ENCODE measurements at places on chromosomes 2 and 18.
A peak's percentile ranks its signal among the peaks of the same experiment; 100 is the strongest.

DNA sequence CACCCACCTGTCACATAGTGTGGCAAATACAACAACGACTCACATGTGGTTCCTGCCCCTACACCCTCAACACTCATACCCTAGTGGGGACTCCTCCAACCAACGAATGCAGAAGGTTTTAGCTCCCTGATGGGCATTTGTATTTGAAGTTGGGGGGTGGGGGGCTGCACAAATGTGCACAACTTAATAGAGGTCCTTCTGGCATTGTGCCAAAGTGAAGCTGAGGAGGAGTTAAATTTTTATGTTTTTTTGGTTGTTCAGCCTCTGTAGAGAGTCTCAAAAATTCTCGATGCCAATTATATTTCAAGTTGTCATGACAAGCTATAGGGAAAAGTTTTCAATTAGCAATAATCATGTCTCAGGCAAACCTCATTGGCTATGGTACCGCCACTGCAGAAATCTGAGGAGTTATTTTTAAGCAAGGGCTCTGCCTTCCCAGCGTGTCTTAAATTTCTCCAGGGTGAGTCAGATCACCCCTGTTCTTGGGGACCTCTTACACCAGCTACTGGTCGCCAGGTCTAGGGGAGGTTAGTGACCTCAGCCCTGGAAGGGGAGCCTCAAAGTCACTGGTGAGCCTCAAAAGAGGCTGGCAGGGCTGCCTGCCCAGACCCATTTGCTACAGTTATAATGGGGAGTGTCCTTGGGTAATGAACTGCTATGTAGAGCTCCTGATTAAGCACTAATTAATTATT is 102.7 kb upstream of the TAF1B start:
- DNase-seq, result no peak

DNA sequence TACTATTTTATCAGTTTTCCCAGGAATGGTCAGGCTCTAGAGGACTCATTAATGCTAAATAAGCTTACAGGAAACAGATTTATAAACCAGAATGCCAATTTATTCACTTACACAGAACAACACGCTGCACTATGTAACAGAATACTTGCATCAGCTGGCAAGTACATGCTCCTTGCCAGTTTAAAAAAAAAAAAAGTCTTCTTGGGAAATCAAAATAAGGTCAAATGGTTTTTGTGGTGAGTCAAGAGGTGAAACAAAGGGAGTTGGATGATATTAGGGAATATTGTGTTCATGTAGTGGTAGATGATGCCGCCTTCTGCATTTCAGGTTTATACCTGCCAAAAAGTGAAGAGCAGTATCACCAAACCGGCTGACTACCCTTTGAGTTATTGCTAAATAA is 1322.1 kb upstream of the ZEB2 start:
- peak; percentile 7 for DNase-seq

GRCh38 chr18:11246495-11247300 is 97.3 kb upstream of the PIEZO2 start:
- DNase-seq, result peak; percentile 12

GRCh38 chr2:160870729-160871465 is 289.3 kb upstream of the TANK start:
- peak; percentile 68 for DNase-seq

DNA sequence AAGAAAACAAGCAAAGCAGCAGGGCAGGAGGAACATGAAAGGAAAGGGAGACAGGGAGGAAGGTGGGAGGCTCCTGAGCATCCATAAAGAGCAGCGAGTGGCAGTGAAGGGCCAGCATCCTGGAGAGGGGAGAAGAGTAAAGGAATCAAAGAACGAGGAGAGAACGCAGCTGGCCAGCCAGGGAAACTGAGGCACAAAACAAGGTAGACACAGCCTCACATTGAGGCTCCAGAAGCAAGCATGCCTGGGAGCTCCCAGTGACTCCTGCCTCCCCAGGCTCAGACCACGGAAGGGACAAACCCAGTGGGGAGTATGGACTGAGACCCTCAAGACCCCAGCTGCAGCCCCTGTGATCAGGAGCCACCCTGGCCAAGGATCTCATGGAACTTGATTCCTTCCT is 14.0 kb upstream of the TNS1 start:
- DNase-seq, result no peak
